ENCODE measurements at places on chromosomes 16 and 17.
A peak's percentile ranks its signal among the peaks of the same experiment; 100 is the strongest.

DNA sequence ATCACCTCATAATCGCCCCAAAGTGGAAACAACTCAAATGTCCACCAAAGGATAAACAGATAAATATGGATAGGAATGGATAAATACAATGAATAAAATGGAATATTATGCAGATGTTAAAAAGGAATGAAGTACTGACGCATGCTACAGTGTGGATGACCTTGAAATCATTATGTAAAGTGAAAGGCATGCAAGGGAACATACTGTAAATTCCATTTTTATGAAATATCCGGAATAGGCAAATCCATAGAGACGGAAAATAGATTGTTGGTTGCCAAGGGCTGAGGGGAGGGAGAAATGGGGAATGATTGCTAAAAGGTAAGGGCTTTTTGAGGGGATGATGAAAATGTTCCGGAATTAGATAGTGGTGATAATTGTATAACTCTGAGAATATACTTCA is 36.0 kb downstream of the STAT5B start:
- no peak for DNase-seq

DNA sequence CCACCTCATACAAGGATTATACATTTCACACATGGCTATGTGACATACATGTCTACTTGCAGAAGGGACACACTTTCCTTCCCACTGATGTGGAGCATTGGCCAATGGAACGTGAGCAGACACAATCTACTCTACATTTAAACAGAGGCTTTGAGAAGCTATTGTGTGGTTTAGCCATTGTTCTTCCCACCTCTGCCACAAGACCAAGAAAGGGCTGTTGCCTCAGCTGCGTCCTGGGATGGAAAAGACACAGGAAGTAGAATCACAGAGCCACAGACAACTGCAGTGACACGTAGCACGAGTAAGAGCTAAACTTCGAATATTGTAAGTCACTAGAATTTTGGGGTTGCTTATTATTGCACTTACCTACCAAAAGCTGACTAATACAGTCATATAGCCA is 33.3 kb downstream of the PRKCB start:
- DNase-seq = no peak

DNA sequence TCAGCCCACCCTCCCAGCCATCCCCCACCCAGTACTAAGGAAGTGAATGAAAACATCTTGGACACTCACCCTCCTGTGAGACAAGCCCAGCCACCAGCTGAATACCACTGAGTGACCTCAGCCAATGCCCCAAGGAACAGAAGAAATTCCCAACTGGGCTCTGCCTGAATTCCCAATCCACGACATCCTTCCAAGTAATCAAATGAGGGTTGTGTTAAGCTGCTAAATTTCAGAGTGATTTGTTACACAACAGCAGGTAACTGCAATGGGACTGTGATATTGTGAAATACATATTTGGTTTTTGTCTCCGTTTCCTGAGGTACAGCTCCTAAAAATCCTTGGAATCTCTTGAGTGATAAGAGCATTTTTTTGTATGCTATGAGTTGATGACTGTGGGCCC is 578.7 kb upstream of the CDH11 start:
- DNase-seq = no peak

- DNase-seq = no peak
Observed at GRCh38 chr17:55236316-55236715, 28.4 kb upstream of the HLF start.

- DNase-seq = no peak
Observed at GRCh38 chr17:72661116-72661944, 431.2 kb downstream of the SLC39A11 start.

- DNase-seq = no peak
Observed at GRCh38 chr17:78645421-78646295, 68.5 kb upstream of the DNAH17 start.

- no peak for DNase-seq
Observed at GRCh38 chr16:81852347-81852746, 73.3 kb downstream of the PLCG2 start.

- DNase-seq = no peak
Observed at GRCh38 chr17:33745047-33745760, 452.1 kb upstream of the ASIC2 start.

DNA sequence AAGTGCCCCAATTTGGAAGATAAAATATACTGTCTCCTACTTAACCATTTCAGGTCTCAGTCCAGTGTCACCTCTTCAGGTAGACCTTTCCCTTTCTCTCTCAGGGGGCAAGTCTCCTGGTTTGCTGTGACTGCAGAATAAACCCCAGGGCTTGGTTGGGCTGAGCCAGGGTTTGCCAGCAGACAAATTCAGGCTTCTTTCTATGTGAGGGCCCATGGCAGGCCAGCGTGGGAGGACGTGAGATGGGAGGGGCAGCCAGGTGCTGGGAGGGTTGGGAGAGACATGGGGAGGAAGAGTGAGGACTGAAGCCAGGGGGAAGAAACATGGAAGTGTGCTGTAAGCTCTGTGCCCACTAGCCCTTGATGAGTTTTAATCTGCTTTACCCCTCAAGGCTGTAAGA is 163.2 kb downstream of the SPECC1 start:
- DNase-seq = no peak

GRCh38 chr16:20901436-20902112 is 1.0 kb downstream of the LYRM1 start:
- peak; percentile 32 for DNase-seq

DNA sequence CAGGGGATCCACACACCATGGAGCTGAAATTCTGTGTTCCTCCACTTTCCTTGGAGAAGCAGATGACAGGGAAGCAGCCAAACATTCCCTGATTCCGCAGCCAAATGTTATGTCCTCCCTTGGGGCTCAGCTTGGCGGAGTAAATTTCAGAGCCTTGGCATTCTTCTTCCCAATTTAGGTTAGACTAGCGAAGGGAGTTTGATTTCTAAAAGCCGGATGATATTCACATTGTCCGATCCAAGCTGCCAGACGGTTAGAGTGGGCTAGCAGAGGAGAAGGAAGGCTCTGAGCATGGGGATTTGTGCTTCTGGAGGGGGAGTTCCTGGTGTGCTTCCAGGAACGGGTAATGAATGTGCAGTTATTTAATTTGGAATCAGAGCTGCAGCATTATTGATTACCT is 380.4 kb upstream of the EEF2KMT start:
- DNase-seq = no peak

GRCh38 chr17:41352597-41353366 is 2.2 kb upstream of the KRT33A start:
- DNase-seq = no peak

- no peak for DNase-seq
Observed at GRCh38 chr17:71102777-71103176, 933.4 kb downstream of the KCNJ2 start.

DNA sequence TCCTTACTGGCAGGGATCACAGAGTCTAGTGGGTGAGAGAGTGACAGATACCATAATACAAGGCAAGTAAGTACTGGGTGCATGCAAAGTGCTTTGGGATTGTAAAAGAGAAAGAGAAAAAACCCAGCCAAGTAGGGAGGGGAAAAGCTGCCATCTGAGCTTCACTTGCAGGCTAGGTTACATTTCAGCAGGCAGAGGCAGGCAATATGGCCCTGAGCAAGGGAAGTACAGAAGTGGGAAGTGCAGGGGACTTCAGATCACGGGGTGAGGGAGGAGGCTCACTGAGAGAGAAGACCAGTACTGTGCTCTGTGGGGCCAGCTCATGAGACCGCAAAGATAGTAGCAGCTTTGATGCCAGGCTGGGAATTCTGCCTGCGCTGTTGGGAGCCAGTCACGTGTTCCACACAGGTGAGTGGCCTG is 230.6 kb downstream of the MSI2 start:
- DNase-seq = no peak

DNA sequence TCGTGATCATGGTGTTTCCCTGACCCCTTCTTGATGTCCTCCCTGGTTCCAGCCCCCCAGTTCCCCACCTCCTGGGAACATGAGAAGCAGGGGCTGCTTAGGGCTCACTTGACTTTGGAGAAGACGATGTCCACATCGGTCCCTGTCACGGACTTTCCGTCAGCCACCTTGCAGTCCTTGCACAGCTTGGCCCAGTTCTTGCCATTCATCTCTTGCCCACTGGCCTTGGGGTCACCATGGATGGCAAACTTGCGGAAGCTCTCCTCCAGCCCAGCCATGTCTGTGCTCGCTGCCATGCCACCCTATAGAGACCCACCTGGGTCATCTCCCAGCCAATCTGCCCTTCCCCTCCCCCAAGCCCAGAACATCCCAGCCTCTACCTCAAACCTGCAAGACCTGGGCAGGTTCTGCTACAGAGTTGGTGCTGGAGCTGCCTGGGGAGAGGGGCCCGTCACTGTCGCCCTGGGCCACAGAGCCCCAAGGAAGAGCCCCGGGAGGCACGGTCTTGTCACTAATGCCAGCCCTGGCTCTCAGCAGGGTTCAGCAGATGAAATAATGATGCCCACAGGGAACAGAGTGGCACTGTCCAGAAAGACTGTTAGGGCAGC is 2.4 kb downstream of the TPPP3 start:
- no peak for DNase-seq

- DNase-seq = peak; percentile 48
Observed at GRCh38 chr17:2949469-2950044, 113.8 kb downstream of the OR1D5 start.

DNA sequence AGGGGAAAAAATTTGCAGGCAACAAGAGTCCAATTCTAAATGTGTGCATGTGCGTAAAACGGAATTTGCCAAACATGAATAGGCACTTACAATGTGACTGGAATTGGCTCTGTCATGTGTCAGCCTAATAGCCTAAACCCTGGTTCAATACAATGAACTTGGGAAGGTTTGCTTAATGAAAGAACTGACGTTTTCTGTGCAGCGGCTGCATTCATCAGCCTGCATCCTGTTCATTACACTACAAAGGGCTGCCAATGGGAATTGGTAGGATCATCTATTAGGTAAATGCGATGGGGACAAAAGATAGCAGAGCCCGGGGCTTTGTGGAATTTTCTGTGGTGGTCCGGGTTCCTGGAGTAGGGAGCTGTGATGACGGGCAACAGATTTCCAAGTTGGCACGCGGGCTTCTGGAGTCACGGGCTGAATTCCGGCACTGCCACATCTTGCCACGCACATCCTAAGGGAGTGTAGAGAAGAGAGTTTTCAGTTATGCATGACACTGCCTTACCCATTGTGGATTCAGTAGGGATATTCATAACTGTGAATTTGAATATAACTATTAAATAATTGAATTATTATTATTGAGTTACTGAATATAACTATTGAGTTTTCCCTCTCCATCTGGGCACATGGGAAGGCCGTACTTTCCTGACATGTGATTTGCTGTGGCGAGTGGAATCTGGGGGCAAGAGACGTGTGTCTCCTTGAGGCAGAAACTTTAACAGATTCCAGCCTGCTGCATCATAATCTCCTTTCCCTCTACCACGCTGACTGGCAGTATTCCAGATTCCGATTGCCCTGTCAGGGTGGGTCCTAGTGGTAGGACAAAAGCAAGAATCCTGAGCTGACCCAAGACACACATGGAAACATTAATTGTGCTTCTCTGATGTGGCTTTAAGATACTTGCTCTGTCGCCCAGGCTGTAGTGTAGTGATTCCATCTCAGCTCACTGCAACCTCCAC is 565.6 kb downstream of the WWOX start:
- DNase-seq = no peak

- no peak for DNase-seq
Observed at GRCh38 chr16:8960788-8961109, 3.0 kb downstream of the USP7 start.

GRCh38 chr17:82940226-82941020 is 100.6 kb upstream of the ZNF750 start:
- no peak for DNase-seq

DNA sequence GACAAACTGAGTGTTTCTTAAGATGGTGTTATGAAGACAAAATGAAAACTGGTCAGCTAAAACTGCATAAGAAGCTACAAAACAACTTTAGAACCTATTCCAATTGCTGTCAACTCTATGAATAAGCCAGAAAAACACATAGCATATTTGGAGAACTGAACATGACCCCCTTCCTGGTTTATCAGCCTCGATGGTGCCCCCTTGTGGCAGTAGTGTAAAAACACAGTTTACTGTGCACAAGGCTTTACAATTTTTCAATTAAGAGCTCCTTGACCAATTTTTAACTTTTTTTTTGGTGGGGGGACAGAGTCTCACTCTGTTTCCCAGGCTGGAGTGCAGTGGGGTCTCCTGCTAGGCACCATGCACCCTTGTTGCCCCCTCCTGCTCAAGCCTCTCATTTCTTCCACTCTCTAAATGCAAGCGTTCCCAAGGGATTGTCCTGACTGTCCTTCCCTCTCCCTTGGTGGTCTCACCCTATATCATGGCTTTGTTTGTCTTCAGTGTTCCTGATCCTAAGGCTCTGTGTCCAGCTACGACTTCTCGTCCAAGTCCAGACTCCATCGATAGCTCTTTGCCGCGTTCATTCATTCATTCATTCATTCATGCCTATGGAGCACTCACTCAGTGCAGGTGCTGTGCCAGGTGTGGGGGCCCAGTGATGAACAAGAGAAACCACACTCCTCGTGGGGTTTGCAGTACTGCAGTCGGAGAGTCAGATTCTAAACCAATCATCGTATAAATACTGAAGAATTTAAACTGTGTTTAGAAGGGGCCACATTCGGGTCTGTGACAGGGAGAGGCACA is 7.5 kb downstream of the EIF1 start:
- peak; percentile 76 for DNase-seq

- DNase-seq = no peak
Observed at GRCh38 chr16:3643095-3643730, 11.3 kb upstream of the DNASE1 start.

DNA sequence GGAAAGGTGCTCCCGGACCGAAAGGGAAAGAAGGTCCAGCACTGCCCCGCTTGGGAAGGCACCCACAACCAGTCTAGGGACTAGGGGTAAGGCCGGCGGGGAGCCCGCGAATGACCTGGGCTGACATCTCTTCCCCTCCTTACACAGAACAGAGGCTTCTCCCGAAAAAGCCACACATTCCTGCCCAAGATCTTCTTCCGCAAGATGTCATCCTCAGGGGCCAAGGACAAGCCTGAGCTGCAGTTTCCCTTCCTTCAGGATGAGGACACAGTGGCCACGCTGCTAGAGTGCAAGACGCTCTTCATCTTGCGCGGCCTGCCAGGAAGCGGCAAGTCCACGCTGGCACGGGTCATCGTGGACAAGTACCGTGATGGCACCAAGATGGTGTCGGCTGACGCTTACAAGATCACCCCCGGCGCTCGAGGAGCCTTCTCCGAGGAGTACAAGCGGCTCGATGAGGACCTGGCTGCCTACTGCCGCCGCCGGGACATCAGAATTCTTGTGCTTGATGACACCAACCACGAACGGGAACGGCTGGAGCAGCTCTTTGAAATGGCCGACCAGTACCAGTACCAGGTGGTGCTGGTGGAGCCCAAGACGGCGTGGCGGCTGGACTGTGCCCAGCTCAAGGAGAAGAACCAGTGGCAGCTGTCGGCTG is 1.5 kb downstream of the CNP start:
- peak; percentile 2 for DNase-seq
